ENCODE measurements at places on chromosomes 11 and 22. TPM values are rescaled to one million over a fixed set of nuclear protein-coding genes. Genes with fewer than 3 reads are reported as not detected.

DNA sequence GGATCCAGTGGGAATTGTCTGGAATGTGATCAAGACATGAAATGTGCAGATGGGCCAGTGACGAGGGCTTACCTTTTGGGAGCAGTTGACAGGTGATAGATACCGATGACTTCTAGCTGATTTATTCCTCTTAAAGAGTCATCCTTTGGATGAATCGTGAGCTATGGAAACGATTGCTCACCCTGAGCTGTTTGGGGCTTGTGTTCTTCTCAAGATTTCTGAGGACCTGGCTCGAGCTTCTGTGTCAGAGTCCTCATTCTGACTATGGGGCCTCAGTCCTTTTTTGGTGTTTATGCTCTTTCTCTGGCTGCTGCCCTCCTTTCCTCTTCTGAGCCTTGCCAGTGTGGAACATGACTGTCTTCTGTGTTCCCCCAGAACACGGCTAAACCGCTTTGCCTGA lies 11.9 kb upstream of the AMPD3 start:
- H3K27ac ChIP-seq: no peak overlapping the region
- no peak overlapping the region for H3K4me3 ChIP-seq
- peaks cover 13% of the 10 kb centered on the region for H3K4me1 ChIP-seq
- no peaks in the 10 kb centered on the region for H3K36me3 ChIP-seq
- H3K27me3 ChIP-seq: no peaks in the 10 kb centered on the region
- DNase-seq: no peak

The SCN2B gene
- total RNA-seq: not detected

DNA sequence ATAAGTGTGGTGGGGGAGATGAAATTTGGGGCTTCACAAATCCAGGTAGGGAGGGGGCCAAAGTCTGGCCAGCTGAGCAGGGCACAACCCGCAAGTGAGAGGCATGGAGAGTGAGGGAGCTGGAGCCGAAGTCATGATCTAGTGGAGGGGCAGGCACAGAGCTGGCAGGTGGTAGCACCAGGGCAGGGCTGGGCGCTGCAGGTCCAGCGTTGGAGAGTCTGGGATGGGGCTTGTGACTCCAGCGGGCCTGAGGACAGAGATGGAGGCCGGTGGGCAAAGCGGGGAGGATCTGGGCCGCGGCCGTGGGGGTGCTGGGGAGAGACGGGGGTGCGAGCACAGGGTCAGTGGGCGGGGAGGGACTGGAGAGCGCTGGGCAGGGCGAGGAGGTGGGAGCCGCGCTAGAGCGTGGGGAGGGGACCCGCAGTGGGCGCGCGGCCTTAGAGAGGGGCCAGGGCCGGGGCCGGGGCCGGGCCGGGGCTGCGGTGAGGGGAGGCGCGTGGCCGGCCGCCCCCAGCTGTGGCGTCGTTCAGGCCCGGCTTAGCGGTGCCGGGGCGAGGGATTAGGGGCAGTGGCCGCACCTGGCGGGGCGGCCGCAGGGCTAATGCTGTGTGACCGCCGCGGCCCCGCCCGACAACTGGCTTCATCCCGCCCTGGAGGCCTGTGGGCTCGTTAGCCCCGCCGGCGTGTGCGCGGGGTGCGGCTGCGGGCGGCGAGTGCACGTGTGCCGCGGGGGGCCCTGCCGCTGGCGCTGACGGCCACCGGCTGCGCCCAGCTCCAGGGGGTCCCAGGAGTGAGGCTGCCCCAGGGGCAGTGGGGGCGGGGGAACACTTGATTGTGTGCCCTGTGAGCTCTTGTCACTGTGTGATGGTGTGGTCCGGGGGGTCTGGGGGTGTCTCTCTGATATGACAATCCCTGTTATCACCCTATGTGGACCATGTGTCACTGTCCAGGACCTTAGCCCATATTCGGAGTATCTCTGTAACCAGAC lies 23.6 kb upstream of the MYOD1 start:
- no peak overlapping the region for H3K27ac ChIP-seq
- no peak for DNase-seq
- no peaks in the 10 kb centered on the region for H3K36me3 ChIP-seq
- no peaks in the 10 kb centered on the region for H3K4me1 ChIP-seq
- no peak overlapping the region for H3K4me3 ChIP-seq
- H3K27me3 ChIP-seq: no peaks in the 10 kb centered on the region

The NAALAD2 gene
- not detected for total RNA-seq

GRCh38 chr11:47400768-47401279 lies 7.6 kb upstream of the SLC39A13 start:
- H3K4me3 ChIP-seq: no peak overlapping the region
- no peak for DNase-seq
- H3K27me3 ChIP-seq: no peaks in the 10 kb centered on the region
- H3K36me3 ChIP-seq: no peaks in the 10 kb centered on the region
- no peaks in the 10 kb centered on the region for H3K4me1 ChIP-seq

DNA sequence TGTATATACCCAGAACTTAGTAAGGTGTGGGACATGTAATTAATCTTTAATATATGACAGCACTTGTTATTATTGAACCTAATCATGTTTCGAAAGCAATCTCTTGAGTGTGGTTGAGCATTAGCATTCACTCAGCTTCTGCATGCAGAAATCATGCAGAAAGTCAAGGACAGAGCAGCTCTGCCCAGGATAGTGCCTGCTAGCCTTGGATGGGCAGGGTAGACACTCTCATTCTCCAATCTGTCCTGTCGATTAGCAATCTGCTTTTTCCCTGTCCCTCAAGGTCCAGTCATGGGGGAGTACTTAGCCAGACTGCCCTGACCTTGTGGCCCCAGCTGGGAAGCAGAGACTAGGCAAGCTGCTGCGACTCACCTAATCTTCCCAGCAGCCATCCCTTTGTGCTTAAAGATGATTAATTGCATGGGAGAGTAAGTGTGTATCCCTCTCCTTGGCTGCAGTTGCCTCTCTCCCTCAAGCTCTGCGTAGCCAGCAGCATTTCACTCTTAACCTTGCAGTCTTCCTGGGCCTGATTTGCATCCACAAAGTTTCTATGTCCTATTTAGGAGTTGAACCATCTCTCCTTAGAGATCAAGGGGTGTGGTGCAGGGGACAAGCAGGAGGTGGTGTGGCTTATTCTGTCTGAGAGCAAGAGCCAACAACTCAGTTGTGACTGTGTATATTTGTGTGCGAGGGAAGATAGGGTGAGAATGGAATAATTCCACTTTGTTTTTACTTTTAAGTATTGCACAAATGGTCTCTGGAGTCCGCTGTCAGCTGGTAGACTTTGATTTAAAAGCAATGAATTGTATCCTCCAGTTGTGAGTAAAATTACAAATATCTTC lies 101.4 kb downstream of the FDX1 start:
- no peaks in the 10 kb centered on the region for H3K27me3 ChIP-seq
- no peak overlapping the region for H3K4me3 ChIP-seq
- no peaks in the 10 kb centered on the region for H3K4me1 ChIP-seq
- H3K36me3 ChIP-seq: no peaks in the 10 kb centered on the region
- no peak for DNase-seq

DNA sequence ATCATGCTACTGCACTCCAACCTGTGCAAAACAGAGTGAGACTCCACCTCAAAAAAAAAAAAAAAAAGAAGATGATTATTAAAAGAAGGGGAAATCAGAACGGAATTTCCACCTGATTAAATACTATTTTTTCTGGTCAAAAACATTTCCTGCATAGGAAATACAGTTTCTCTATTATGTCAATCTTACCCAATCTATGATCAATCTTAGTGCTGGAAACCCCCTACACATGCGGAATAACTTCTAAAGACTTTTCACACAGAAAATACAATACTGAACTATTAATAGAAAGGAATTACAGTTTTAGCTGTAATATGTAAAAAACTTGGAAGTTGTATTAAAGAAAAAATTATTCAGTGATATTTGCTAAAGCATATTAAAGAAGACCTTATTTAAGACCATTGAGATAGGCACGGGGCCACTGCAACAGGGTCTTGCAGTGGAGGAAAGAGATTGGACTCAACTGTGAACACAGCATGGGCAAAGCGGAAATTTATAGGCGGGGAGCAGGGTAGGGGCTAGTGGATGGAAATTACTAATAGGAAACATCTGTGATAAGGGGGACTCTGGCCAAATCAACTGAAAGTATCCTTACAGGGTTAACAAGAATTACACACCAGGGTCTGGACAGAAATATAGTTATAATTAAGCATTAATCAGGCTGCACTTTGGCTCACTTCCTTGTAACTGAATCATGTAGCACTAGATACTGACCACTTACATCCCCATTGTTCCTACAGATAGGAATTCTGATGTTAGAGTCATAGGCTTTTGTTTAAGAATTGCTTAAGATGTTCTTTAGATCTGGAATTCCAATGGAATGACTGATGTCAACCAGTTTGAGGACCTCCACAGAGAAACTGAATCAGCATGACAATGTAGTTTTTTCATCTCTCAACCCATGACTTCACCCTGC lies 411.5 kb upstream of the DDI1 start:
- H3K36me3 ChIP-seq: no peaks in the 10 kb centered on the region
- H3K27ac ChIP-seq: no peak overlapping the region

All from HCT116 (cell line).